ENCODE measurements at places on chromosomes 1 and 21. TPM values are rescaled to one million over a fixed set of nuclear protein-coding genes. Genes with fewer than 3 reads are reported as not detected.

The MYBPH gene
- total RNA-seq: not detected

The CLEC20A gene
- not detected for total RNA-seq

- DNase-seq: peak; percentile 56
Observed at GRCh38 chr21:45975020-45975666, 6.4 kb upstream of the COL6A1 start.

DNA sequence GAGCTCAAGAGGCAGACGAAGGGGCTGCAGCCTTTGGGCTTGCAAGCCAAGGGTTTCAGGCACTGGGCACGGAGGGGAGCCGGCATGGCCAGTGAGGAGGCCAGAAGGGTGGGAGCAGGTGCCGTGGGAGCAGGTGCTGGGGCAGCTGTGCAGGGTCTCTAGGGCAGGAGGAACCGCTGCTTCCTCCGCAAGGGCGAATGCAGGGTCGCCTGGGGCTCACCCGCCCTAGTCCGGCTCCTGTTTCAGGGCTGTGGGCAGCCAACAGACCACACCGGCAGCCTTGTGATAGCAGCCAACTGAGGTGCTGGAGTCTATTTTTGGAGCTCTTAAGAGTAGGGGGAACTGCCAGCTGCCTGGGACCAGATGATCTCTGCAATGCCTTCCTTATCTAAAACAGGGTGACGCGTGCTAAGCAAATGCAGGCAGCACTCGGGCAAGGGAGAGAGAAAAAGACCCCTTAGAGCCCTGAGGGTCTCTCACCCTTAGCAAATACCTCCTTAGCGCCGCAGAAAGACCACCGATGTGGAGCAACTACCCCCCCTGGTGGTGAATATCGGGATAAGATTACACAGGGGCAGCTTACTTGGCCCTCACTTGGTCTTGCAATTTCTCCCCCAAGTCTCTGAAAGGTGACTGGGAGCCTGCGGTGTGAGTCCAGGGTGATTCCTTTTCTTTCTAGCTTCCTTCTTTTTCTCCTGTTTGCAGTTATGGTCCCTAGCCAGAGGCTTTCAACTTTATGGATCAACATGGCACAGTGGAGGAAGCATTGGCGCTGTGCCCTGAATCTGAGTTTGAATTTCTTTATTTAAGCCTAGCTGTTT is 20.7 kb upstream of the MAPKAPK2 start:
- DNase-seq: peak; percentile 89

- DNase-seq: no peak
Observed at GRCh38 chr1:145705622-145706021, 1.5 kb downstream of the PDZK1 start.

DNA sequence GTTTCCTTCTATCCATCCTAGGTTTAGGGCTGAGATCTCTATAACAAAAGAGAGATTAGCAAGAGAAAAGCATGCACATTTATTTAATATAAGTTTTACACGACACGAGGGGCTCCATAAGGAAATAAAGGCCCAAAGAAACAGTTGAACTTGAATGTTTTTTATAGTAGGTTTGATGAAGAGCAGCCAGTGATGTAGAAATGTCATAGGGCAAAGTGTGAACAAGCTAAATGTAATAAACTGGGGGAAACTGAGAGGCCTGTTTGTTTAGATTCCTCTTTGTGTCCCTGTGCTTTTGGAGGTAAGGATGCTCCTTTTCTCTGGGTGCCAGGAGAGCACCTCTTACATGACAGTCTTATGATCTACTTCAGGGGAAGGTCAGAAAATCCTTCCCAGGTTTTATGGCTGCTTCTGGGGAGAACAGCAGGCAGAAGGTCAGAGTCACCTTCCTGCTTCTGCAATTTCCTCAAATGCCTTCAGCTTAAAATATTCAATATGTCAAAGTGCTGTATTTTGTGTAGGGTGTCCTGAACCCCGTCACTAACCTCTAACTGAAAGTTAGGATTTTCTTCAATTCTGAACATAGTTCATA is 9.5 kb upstream of the HORMAD1 start:
- no peak for DNase-seq

All from neural progenitor cell (in vitro differentiated cells).